ENCODE measurements at places on chromosomes 12 and 14.

- no peak for DNase-seq
Observed at GRCh38 chr12:31482816-31483215, 108.1 kb downstream of the DENND5B start.

DNA sequence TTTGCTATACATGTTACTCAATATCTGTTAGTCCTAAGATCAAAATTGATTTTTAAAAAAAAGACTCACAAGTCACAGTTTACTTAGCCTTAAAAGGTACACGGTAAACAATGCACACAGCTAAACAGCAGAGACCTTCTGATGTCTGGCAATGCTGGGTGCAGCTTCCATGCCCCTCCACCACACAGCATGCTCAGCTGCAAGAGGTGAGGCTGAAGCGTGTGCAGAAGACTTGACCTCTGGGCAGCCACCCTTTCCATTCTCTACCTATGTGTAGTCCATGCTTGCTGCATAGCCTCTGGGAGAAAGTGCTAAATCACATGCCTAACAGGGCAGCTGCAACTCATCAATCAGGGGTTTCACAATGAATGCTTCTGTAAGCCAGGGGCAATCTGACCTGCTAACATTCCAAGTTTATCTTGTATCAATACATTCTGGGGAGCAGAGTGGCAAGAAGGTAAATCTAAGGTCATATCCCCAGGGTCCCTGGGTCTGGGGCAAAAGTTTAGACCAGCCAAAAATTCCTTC, 44.5 kb upstream of the AMN1 start:
- no peak for DNase-seq

DNA sequence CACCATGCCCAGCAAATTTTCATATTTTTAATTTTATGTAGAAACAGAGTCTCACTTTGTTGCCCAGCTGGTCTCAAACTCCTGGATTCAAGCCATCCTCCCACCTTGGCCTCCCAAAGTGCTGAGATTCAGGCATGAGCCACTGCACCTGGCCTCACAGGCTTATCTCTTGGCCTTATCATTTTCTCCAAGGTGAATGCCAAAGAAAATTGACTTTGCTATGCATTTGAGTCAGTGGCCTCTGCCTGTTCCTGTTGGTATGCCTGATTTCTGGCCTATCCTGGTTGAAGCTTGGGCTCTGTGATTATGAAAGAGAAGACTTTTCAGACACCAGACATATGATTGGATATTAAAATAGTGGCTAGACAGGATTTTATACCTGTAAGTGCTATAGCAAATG, 34.2 kb downstream of the MANSC1 start:
- no peak for DNase-seq

GRCh38 chr14:52155651-52156213, 86.9 kb upstream of the NID2 start:
- DNase-seq: no peak

GRCh38 chr14:98018628-98019027, 1221.4 kb downstream of the VRK1 start:
- no peak for DNase-seq

DNA sequence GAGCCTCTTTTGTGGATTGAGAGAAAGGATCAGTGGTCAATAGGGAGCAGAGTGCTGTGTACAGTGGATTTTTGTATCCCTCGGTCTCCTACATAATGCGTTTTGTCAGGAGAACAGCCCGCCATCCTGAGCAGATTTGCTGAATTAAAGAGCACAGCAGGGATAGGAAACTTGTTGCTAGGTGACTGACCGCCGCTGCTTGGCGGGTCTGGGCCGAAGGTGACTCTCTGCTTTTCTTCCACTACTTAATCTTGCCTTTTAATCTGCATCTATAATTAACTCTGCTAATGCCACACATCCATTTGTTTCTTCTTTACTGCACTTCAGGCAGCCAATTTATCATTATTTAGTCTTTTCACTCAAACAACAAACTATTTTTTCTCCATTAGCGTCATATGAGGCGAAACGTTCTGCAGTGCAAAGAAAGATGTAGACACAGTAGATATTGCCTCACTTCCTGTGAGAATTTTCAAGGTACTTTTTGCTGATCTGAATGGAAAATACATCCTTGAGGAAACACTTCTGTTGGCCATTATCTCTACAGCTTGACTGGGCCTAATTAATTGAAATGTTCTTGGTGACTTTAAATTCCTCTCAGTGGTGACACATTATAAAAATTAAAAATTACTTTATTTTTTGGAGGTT, 108.0 kb downstream of the PPM1A start:
- no peak for DNase-seq

- DNase-seq: no peak
Observed at GRCh38 chr12:132185705-132186104, 41.4 kb downstream of the NOC4L start.

- DNase-seq: no peak
Observed at GRCh38 chr14:85578357-85578756, 48.4 kb downstream of the FLRT2 start.

DNA sequence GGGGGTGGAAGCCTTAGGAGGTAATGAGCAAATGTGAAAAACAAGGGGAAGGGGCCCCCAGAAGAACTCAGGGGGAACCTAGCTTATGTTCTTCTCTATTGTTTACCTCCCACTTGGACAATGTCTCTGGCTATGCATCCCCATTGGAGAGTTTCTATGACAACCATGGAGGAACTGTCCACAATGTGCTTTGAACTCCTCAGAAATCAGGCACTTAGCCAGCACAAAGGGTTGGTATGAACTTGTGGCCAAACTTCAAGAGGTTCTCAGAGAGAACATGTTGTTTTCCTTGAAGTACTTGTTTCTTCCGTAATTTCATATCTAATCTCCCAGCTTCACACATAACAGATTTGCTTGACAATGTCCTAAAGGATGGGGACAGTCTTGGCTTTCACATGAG, 202.8 kb upstream of the PELI2 start:
- no peak for DNase-seq

GRCh38 chr14:23539248-23540140, 12.1 kb downstream of the ZFHX2 start:
- no peak for DNase-seq

DNA sequence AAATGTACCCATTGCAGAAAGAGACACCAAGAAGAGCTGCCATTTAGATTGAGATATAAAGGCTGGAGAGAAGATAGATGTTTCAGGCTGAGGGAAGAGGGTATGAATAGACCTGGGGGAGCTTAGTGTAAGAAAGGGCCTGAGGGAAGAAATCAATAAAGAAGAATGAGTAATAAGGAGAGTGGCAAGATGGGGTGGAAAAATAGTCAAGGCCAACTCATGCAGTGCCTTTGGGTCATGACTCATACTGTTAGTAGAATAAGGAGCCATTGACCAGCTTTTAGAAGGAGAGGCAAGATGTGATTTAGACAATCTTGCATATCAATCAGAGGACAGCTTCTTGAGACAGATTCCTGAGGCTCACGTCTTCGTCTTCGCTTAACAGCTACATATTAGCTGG, 287.5 kb downstream of the DUSP6 start:
- no peak for DNase-seq

- no peak for DNase-seq
Observed at GRCh38 chr12:94644141-94644979, 6.0 kb downstream of the TMCC3 start.

GRCh38 chr12:57781801-57782200, 786 bp upstream of the TSFM start:
- DNase-seq: no peak
